ENCODE measurements at places on chromosomes 2 and 18.

DNA sequence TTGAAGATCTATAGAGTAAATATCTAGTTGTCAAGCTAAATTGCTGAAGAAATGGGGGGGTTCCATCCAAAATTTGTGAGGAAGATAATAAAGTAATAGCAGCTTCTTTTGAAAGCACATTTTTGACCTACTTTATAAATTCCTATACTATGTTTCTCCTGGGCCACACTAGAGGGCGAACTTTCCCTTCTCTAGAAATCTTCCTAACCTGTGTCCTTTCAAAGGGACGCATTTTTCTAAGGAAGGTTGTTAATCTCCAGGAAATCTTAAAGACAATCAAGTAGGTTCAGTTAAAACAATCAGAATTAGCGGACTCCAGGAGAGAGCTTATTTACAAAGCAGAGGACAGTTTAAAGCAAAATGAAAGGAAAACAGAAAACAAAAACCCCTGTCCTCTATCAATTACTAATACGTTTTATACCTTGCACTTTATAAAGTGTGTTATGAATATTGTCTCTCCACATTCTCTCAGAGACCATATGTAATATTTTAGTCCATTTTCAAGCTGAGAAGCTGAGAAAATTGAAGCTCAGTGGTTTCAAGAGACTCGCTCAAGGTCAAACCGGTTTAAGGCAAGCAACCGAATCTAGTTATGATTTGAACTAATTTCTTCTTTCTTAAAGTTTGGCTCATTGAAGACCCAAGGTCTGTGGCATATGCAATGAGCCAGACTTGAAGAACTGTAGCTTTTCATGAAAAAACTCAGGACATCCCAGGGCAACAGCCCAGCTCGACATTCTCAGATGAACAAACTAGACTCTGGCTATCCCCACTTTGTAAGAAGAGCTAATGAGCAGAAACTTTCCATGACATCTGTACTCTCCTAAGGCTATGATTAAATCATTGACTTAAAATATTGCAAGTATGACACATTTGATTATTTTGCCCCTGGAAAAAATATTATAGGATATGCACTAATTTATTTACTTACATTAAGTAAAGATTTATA is 273.6 kb downstream of the PAX3 start:
- no peak for DNase-seq

DNA sequence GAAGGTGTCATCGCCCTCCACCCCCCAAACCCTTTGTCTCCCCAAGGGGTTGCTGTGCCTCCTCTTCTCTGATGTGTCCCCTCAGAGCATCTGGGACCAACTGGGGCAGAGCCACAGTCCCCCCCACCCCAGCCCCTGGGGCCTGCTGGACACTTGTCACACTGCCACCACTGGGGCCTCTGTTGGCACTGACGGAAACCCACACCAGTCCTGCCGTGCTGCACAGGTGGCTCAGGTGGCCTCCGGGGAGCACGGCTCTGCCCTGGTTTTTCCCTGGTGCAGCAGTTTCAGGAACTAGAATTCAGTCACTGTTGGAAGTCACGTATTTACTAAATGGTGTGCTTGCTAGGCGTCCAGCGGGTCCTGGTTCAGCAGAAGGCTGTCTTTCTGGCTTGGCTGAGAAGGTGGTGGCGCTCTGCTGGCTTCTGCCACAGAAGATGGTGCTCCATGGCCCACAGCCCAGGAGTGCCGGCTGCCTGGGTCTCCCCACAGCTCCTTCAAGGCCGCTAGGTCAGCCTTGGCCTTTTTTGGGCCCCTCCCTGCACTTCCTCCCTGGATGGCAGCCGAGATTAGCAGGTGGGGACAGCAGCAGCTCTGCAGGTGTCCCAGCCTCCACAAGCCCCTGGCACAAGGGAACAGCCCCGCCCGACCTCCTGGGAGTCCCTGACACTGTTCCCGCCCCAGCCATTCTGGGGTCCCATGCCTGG is 18.6 kb upstream of the KLHL30 start:
- DNase-seq = no peak

DNA sequence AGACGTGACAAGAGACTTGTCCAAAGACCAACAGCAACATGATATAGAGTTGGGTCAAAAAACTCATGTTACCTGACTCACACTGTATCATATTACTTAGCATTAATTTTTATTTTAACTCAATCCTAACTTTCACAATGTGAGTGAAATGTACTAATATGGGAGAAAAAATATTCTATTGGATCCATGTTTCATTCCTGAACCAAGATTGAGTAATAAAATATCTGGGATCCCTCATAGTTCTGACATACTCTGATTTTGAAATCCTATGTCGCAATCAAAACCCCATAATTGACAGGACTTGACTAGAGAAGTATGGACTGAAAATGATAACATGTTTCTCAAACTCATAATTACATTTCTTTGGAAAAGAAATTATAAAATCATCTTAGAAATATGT is 190.4 kb downstream of the RIT2 start:
- DNase-seq = no peak

DNA sequence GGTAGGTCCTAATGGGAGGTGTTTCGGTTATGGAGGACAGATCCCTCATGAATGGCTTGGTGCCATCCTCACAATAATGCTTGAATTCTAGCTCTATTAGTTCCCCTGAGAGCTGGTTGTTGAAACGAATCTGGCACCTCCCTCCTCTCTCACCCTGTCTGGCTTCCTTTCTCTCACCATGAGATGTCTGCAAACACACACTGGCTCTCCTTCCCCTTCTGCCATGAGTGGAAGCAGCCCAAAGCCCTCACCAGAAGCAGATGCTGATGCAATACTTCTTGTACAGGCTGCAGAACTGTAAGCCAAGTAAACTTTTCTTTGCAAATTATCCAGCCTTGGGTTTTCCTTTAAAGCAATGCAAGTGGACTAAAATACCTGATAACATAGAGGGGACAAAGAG is 86.6 kb downstream of the RND3 start:
- DNase-seq = no peak

- no peak for DNase-seq
Measured at GRCh38 chr2:124437811-124438210, 412.7 kb downstream of the CNTNAP5 start.

DNA sequence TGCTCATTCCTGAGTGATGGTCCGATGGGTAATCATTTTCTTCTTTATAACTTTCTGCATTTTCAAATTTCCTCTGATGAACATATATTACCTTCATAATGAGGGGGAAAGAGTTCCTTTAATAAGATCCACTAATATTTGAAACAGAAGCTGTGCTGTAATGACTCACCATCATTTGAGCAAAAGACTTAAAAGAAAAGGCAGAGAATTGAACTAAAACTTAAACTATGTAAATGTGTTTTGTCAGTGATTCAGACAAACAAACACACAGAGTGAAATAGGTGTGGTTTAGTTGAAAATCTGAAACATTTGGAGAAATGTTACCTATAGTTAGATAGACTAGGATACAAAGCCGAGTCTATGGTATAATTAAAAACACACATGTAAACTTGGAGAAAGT is 209.6 kb downstream of the STK39 start:
- no peak for DNase-seq

DNA sequence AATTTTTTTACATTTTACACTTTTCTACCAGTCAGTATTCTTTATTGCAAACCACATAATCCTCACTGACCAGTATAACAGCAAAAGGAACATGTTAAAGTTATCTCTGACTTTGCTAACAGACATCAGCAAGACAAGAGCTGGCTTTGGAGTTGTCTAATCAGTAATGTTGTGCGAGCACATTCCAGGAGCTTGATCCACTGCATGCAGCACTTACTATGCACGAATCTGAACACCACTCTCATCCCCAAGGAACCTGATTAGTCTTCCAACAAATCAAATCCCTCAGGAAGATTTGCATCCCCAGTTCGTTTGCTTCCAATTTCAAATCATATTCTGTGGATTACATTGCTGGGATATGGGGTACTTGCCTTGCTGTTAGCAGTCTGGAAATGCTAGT is 269.3 kb upstream of the EPC2 start:
- no peak for DNase-seq

DNA sequence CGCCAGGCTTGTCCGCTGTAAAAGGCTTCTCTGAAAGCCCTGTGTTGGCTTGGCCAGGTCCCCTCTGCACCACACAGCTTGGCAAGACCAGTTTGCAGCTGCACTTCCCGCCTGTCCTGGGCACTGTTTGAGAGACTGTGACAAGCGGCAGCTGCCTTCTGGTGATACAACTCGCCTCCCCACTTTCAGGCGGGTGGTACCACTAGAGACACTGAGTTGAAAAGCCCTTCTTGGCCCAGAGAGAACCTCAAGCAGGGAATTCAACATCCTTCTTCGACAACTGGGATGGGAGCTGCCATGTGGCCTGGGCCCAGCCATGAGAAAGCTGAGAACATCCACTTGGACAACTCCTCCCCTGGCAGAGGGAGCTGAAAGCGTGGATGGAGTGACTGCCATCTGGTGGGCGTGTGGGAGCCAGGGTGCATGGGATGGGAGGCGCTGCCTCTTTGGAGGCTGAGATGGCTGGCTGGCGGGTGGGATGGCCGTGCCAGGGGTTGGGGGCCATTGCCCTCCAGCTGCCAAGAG is 125.5 kb upstream of the REV1 start:
- no peak for DNase-seq

GRCh38 chr2:110105608-110106467 is 9.8 kb downstream of the MALL start:
- DNase-seq = no peak

DNA sequence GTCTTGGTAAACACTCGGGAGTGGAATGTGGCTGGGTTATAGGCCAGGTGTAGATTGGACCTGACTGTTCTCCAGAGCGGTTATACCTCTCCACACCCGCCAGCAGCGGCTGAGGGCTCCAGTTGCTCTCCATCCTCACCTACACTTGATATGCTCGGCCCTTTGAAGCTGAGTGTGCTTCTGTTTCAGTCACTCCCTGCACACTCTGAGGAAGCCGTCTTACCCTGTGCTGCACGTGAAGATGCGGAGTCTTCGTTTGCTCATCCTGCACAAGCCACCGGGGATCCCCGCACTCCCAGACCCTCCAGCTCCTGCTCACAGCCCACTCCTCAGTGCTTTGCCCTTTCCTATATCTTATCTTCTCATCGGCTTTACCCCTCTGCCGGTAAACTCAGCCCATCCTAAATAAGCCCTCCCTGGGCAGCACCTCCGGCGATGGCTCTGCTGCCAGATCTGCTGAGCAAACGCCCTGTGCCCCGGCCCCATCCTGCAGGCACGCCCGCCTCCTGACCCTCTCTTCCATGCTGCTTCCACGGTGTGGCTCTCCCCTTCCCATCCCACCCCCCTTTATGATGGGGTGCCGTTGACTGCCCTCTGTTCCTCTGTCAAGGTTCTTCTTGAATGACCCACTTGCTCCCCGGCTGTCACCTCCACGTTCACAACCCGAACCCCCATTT is 47.3 kb upstream of the ODC1 start:
- no peak for DNase-seq

- no peak for DNase-seq
Measured at GRCh38 chr18:23550898-23551297, 35.4 kb downstream of the NPC1 start.

DNA sequence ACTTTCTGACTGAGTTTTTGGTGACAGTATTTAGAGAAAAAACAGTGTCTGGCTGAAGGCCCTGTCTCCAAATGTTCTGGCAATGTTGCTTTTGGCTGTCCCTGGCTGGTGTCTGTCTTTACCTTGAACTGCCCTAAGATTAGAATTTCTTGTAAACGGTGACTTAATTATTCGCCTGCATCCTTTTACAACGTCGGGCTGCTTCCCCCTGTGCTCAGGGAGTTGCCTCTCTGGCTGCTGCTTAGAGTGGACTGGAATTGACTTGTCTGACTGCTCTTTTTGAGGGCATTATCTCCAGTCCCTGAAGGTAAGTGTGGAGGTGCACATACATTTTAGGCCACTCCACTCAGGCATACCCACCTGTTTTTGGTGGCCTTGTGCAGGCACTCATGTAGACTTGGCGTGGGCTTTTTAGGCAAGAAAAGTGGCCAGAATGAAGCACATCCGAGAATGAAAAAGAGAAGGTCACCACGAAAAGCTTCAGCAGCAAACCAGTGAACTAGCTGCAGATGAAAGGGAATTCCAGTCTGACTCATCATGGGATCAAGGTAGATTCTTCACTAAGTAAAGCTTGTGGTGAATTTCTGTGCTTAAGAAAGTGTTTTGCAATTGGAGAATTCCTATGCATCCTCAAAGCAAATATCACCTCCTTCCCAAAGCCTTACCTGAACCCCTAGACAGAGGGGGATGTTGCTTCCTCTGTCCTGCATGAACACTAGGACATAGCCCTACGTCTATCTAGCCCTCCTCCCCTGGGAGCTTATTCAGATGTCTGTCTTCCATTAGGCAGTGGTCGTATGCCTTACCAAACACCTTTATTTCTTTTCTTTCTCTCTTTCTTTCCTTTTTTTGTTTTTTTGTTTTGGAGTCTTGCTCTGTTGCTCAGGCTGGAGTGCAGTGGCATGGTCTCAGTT is 230.3 kb upstream of the TRIB2 start:
- DNase-seq = no peak

DNA sequence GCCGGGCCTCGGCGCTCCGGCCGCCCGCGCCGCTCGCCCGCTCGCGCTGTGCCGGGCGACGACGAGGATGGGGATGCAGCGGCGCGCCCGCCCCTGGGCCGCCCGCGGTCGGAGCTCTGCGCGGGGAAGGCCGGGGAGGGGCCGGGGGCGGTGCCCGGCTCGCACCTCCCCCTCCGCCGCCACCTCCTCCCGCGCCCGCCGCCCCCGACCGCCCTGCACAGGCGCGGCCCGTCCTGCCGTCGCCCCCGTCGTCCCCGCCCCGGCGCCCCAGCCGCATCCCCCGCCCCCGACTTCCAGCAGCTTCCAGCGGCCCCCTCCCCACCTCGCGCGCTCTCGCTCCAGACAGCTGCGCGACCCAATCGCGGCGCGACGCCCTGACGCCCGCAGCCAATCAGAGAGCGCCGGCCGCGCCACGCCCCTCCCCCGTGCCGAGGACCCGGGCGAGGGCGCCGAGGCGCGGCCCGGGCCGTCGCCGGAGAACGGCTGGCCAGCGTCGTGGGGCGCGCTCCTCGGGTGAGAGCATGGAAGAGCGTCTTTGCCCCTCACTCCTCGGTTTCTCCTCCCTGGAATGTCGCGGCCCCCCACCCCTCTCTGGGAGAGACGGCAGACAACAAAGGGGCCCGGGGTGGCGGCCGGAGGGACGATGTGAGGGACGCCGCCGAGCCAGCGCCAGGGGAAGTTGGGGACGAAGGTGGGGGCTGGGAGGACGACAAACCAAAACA is at the start of gene MBOAT2:
Gene MBOAT2 (minus strand): TSS at position 69 of the 722 bp plus-strand sequence. CDS start 70 bp downstream, outside the sequence.
- peak; percentile 59 for DNase-seq

GRCh38 chr2:172454404-172455120 is 27.2 kb downstream of the ITGA6 start:
- no peak for DNase-seq

GRCh38 chr2:128258218-128258617 is 60.5 kb downstream of the HS6ST1 start:
- DNase-seq = no peak

GRCh38 chr2:52034706-52035105 is 1002.8 kb upstream of the NRXN1 start:
- no peak for DNase-seq

- DNase-seq = no peak
Measured at GRCh38 chr2:69755862-69756467, 14.0 kb downstream of the ANXA4 start.
